ENCODE measurements at places on chromosomes 13 and 19.

GRCh38 chr13:89577301-89577700, 1770.2 kb upstream of the MIR17HG start:
- DNase-seq, result no peak

GRCh38 chr13:66200555-66200954, 1029.6 kb downstream of the PCDH9 start:
- DNase-seq, result no peak

GRCh38 chr13:39058040-39058439, 19.8 kb downstream of the NHLRC3 start:
- no peak for DNase-seq

DNA sequence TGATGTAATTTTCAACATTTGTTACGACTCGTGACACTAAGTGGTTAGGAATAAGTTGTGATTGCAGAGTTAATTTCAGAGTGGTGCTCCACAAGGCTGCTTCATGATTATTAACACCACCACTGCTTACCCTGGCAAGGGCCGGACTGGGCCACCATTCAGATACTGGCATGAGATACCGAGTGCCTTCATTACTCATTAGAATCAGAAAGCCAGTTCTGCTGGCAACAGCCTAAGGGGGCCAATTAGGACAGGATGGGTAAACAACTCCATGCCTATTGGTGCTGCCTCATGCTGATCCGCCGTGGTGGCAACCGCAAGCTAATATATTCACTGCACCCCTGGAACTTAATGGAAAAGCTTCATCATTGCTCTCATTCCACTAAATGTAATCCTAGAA, 575.1 kb downstream of the EFNB2 start:
- DNase-seq, result no peak

DNA sequence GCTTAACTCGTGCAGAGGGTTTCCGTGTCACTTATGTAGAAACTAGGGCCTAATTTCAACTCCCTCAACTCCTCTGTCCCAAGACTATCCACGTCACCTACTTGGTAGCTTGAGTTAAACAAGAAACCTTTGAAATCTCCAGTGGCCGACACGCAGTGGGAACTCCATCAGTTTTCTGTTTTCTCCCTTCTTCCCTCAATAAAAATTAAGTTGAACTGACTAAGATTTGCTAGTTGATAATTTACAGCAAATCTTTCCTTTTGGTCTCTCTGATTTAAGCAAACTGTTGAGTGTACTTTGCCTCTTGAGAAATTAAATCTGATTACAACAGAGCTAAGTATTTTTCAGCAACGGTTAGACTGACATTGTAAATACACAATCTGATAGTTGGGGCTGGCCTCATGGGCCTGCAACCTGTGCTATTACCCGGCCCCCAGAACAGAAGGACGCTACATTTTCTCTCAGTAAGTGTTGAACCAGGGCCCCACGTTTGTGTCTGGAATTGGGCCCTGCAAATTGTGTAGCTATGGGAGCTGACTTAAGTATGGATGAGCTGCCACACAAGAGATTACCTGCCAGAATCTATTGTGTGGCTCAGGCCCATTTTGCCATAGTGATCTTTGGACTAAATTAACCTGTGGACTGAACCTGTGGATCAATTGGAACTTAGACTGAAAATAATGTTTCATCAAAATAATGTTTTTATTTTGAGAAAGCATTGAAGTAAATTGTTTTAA, 708 bp upstream of the ESD start:
- DNase-seq, result no peak

DNA sequence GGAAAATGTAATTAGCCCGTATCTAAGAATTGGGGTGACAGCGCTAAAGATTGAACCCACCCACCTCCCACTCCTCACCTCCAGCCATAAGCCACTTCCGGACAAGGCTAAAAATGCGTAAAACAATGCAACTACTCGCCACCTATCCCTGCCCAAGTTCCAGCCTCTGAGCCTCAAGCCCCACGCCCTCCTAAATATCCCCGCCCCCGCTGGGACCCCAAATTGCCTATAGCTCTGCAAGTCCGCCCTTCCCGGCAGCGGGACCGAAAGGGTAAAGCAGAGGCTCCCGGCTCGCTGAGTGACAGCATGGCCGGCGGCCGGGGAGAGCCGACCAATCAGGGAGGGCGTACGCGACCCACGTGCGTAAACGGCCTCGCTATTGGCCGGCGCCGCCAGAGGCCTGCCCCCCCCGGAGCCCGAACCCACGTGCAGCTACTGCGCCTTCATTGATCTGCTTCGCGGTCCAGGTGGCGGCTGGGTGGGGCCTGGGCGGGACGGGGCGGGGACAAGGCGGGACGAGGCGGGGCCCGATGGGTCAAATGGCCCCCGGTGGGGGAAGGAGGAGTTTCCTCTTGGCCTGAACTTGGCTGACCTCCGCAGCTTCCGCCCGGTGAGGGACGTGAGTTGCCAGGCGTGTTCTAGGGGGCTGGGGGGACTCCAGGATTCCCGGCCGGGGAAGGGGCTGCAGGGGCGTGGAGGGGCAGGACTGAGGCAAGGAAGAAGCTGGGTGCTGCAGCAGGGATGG, at the start of gene TLE6:
TSS of gene TLE6 (plus strand) at position 564 of the 745 bp plus-strand sequence. CDS start 670 bp downstream, outside the sequence.
- peak; percentile 88 for DNase-seq

- DNase-seq, result no peak
Observed at GRCh38 chr19:33812388-33813330, 16.0 kb downstream of the KCTD15 start.

DNA sequence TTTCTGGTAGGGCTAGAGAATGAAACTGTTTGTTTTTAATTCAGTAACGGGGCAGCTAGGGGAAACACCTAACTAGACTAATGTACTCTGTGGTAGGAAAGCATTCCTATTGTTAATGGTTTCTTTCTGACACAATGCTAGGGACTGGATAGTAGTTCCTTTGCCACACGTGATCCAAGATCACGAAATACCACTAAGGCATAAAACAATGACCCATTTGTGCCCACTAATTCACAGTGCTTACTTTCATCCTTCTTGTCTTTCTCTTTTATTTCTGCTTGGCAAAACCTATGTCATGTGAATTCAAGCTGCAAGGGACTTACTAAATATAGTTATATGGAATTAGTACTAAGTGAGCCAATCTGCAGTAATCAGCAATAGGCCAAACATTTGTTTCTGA, 834.1 kb upstream of the SLITRK6 start:
- DNase-seq, result no peak

DNA sequence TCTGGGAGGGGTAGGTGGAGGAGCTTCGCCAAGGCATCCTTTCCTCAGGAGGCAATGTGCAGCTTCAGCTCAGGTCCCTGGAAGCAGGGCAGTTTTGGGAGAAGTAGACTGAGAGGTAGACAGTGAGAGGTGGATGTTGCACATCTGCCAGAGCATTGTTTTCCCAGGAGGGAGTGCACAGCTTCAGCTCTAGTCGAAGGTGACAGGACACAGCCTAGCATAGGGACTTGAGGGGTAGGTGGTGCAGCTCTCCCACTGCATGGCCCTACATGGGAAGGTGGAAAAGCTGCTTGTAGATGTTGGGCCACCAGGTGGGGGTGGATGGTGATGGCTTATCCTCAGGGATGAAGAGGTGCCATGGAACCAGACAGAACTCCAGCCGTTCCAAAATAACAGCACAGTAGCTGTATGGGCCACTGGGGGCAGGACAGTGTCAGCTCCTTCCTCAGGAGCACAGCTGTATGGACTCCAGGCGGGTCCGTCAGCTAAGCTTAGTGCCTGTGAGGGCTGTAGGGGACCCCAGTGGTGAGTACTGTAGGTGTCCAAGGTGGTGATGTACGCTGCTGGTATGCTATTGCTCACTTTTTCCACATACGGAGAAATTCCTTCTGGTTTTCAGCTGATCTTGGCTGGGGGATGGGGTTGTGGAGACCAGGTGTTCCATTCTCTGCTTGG, 17.4 kb upstream of the ZNF543 start:
- DNase-seq, result no peak

DNA sequence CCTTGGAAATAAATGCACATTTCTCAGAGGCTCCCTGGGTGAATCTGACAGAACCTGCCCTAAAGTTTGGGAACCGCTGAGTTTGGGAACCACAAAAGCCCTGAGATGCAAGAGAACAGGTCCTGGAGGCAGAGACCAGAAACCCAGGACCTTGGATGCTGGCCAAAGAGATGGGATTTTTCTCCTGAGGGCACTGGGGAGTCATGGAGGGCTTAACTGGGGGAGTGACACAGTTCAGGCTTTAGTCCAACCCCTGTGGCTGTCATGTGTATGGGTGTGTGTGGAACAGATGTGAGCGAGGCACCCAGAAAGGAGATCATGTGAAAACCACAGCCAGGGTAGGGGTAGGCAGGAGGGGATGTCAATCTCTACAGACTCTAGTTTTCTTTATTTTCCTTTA, 3.9 kb upstream of the NCCRP1 start:
- no peak for DNase-seq

- DNase-seq, result no peak
Observed at GRCh38 chr13:79457948-79458347, 23.0 kb upstream of the NDFIP2 start.

- no peak for DNase-seq
Observed at GRCh38 chr13:51180853-51181511, 41.2 kb upstream of the FAM124A start.

GRCh38 chr13:62123409-62123808, 707.8 kb upstream of the PCDH20 start:
- no peak for DNase-seq

DNA sequence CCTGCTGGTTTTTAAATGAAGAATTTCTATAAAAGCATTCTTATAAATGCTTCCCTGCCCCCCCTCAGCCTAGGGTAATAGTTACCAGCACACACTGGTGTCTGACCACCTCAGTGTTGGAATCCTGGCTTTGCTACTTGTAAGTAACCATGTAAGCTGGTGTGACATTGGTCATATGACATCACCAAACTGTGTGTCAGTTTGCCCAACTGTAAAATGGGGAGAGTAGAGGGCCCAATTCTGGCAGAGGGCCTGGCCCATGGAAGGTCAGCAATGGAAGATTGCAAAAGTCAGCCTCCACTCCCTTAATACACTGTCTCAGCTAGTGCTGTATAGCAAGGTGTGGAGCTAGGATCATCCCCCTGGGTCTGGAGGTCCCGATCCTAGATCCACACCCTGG, 31.6 kb downstream of the ACSBG2 start:
- no peak for DNase-seq

DNA sequence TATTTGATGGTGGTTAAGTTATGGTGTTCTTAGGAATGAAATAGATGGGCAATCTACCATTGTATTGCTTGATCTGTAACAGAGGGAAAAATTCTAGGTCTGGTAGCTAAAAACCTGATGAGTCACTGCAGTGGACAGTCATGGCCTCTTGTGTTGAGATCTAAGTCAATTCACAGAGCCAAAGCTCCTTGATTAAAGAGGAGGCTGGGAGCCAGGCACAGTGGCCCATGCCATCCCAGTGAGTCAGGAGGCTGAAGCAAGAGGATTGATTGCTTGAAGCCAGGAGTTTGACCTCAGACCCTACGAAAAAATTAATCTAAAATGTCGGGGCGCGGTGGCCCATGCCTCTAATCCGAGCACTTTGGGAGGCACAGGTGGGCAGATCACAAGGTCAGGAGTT, 67.1 kb upstream of the KPNA3 start:
- no peak for DNase-seq

DNA sequence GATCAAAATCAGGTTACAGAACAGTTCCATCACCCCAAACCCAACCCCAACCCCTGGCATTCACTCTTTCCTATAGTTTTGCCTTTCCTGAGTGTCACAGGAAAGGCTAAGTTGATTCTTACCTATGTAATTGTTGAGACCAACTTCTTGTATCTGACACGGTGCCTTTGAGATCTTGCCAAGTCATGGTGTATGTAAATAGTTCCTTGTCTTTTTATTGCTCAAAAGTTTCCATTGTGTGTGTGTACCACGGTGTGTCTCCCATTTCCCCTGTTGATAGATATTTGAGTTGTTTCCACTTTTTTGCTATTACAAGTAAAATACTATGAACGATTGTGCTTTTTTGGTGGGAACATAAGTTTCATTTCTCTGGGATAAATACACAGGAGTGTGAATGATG, 3.3 kb upstream of the IGFL2 start:
- DNase-seq, result no peak

GRCh38 chr13:98690348-98691022, 62.0 kb downstream of the SLC15A1 start:
- no peak for DNase-seq

DNA sequence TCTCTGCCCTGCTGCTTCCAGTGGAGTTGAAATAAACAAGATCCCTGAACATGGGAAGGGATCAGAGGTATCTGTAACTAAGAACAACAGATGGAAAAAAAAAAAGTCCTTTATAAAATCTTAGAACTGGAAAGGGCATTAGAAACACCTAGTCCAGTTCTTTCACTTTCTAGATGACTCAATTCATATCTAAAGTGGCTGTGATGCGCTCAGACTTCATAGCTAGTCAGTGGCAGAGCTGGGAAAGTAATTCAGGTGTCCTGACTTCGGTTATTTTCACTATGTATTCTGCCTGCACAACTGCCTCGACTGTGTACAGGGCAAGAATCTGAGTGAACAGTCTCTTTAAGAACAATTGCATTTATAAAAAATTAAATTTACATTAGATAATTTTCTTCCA, 151.8 kb upstream of the TMTC4 start:
- no peak for DNase-seq

DNA sequence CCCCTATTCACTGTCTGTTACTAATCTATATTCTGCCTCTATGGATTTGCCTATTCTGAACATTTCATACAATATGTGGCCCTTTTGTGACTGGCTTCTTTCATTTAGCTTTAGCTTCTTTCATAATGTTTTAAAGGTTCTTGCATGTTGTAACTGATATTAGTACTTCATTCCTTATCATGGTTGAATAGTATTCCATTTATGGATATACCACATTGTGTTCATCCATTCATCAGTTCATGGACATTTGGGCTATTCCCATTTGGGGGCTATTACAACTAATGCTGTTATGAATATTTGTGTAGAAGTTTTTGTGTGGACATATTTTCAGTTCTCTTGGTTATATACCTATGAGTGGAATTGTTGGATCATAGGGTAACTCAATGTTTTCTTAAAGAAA, 44.4 kb upstream of the TDRD3 start:
- no peak for DNase-seq

- DNase-seq, result no peak
Observed at GRCh38 chr19:7968796-7969554, 25.5 kb upstream of the TIMM44 start.

- no peak for DNase-seq
Observed at GRCh38 chr19:20233105-20233504, 66.1 kb downstream of the ZNF486 start.

DNA sequence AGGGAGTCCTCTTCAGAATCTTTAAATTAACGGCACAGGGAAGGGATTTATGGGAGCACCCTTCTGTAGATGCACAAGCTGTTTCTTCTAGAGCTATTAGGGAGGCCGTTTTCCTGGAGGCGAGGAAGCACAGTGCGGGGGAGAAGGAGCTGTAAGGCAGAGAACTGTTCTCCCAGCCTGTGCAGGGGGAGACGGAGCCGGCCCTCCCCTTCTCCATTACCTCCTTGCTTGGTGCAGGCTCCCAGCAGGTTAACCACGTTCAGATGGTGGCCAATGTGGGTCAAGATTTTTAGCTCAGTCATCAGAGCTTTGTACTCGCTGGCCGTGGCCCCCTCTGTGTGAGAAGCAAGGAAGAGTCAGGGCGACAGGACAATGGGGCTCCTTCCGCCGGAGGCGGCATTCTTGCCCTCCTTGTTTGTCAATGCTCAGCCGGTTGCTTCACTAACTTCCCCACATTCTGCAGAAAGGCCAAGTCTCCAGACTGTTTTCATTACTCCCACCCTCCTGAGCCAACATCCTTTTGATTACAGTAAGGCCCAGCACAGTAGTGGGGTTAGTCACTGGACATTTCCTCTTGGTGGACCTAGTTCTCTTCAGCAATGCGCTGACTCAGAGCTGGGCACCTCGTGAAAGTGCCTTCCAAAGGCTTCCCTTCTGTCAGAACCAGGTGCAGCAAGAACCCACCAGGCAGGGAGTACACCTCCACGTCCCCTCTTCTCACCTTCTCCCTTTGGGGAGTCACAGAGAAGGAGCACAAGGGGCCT, 165.4 kb downstream of the FLT1 start:
- no peak for DNase-seq

- no peak for DNase-seq
Observed at GRCh38 chr19:1526979-1527649, 3.2 kb downstream of the PLK5 start.

All from stimulated activated CD8-positive, alpha-beta memory T cell treated with anti-CD3 and anti-CD28 coated beads, Interleukin-15, amount 100 ng/mL, for 4 hours (primary cell).